ENCODE measurements at places on chromosomes 5 and 9. TPM values are rescaled to one million over a fixed set of nuclear protein-coding genes. Genes with fewer than 3 reads are reported as not detected.
A peak's percentile ranks its signal among the peaks of the same experiment; 100 is the strongest.

DNA sequence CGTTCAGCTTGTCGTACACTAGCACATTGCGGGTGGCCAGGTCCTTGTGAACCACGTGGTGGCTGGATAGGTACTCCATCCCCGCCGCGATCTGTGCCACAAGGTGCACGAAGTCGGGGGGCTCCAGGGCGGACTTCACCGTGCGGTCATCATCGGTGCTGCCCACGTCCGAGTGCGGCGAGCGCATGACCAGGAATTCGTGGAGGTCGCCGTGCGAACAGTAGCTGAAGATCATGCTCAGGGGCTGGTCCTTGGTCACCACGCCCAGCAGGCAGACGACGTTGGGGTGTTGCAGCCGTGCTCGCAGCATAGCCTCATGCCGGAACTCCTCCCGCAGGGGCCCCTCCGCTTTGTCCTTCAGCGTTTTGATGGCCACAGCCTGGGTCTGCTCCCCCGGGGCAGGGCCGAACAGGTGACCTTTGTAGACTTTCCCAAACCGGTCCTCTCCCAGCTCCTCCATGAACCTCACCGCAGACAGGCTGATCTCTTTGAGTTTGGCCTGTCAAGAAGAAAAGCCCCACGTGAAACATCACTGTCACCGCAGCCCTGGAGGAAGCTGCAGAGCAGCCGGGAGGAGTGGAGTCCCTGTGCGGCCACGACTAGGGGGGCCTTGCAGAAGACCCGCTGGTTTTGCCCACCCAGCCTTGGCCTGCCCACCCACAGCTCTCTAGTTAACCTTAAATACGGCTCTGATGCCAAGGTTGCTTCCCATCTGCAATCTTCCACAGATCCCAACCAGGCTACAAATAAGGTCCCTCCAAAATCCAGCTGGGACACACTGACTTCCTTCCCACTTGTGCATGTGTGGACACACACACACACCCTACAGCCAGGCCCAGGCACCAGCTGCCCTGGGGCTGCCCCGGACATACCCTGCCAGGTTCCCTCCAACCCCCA is 225.2 kb downstream of the ROR2 start:
- no peak for DNase-seq

GRCh38 chr5:151068433-151069197 is 12.2 kb downstream of the TNIP1 start:
- no peak for DNase-seq

DNA sequence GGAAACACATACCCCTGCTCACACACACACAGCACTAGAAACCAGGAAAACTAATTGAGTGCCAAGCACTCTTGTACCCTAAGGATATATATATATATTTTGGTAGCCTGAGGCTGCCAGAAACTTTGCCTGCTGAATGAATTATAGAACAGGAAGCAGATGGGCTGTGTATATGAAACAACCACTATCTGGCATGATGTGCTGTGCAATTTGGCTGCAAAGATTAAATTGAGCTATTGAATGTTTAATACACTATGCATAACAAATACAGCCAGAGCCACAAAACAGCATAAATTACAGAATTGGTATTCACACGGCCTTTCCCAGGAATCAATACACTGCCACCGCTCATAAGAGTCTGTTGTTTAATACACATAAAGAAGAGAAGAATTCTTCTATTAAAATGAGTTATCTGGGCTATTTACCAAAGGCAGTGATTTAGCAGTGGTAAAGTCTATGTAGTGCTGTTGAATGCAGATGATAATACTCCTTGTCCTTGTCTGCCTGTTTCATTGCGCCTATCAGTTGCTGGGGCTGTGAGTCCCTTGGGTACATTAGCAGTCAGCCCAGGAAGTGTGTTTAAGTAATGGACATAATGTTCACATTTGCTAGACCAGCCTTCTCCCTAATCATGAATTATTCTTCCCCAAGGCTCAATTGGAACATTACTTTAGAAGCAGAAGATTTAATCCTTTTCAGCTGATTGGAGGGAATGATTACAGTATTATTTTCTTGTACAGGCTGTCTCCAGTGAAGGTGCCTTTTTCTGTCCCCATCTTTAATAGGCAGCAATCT is 294.3 kb downstream of the TLE1 start:
- peak; percentile 27 for DNase-seq

The SLC4A9 gene
- 0.53 TPM for polyA plus RNA-seq
